Breast epithelium (tissue), 4 donors: ENCODE measurements at places on chromosomes 5 and 9.
A peak's percentile ranks its signal among the peaks of the same experiment; 100 is the strongest.

DNA sequence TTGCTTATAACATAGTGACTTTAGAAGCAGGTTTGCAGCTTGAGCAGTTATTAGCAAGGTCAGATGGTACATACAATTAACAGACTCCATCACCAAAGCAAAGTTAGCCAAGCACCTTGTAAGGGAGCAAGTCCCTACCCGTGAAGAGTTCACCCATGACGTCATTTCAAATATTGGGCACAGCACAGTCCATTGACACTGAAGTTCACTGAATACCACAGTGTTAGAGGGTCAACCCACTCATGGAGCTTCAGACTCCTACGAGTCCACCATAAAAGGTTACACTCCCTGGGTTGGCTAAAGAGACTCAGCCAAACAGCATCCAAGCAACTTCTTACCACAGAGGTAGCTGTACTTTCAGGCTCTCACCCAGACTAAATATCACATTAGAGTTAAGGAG, 77.5 kb downstream of the GALNT10 start:
- no peak for DNase-seq

GRCh38 chr9:131635892-131636291, 90.6 kb downstream of the PRRT1B start:
- DNase-seq, result no peak

DNA sequence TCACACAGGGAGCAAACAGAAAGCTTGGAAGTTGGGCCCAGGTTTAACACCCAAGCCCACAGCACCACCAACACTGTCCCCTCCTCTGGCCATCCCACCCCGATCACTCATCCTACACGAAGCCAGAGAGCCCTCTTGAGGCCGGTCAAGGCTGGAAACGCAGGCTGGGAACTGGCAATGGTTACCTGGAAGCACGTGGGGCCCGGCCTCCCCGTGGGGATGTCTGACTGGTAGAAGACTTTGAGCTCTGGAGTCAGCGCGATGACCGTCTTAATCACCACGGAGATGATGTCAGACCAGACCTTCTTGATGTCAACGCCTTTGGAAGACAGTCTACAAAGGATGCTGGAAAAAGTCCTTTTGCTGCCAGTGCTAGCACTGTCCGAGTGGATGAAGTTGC, 104.1 kb downstream of the TTLL11 start:
- no peak for DNase-seq

GRCh38 chr9:79256691-79257213, 315.0 kb upstream of the TLE4 start:
- DNase-seq, result no peak

GRCh38 chr5:134964359-134965270, 3.1 kb upstream of the CATSPER3 start:
- no peak for DNase-seq

DNA sequence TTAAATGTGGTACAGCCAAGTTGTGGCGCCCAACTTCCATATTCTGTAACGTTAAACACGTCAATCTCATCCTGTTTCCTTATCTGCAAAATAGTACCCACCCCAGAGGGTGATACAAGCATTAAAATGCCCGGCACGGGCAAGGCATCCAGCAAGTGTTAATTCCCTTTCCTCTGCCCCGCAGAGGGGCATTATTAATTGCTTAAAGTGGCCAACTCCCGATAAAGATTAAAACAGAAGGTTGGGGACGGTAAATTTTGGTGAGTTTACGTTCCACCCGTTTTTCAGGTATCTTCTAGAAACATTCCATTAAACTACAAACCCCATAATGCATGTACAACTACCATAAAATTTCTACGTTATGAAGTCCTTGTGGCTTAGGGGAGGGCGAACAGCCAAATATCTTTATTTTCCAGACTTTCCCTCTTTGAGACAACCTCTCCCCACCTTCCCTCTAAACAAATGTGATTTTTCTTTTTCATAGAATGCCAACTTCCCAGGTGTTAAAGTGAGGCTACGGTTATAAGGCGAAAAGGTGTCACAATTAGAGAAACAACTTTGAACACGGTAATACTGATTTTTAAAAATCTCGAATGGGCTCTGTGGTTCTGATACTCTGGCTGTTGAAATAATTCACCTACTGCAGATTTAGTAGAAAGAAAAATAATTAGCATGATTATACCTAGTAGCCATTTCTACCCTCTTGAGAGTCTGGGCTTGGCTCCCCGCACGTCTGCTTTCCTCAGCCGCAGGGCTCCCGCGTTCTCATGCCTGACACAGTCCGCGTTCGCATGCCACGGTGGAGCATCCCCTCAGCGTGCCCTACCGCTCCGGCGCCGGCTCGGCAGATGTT, 1.2 kb upstream of the GPBP1 start:
- DNase-seq, result peak; percentile 56

GRCh38 chr9:107471552-107471951, 18.0 kb downstream of the KLF4 start:
- no peak for DNase-seq

GRCh38 chr9:112546149-112547012, 59.8 kb downstream of the KIAA1958 start:
- no peak for DNase-seq

- no peak for DNase-seq
Measured at GRCh38 chr9:107660976-107661375, 171.4 kb upstream of the KLF4 start.

GRCh38 chr5:95283761-95284571, 928 bp downstream of the MCTP1 start:
- no peak for DNase-seq

GRCh38 chr9:77598524-77598923, 49.6 kb downstream of the GNA14 start:
- no peak for DNase-seq
